ENCODE measurements at places on chromosomes 6 and 20.
A peak's percentile ranks its signal among the peaks of the same experiment; 100 is the strongest.

GRCh38 chr6:83183082-83183828 lies 9.8 kb downstream of the PGM3 start:
- peak; percentile 56 for DNase-seq

DNA sequence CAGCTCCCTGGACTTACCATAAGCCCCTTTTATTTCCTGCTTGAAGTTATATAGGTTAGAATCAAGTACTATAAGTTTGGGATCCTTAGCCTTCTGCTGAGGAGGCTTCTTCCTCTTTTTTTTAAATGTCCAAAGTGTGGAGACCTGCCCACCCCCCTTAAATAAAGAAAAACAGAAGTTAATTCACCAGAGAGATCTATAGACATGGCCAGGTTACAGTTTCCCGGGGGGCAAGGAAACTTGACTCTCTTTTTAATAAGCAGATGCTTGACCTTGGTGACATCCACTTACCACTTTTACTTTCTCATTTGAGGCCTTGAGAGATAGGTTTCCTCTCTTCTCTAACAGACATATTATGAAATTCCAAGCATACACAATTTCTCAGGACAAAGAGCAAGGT lies 88.3 kb downstream of the BMP2 start:
- no peak for DNase-seq

GRCh38 chr6:25405442-25405841 lies 126.3 kb downstream of the CARMIL1 start:
- no peak for DNase-seq

GRCh38 chr20:51979226-51979625 lies 176.9 kb upstream of the SALL4 start:
- DNase-seq: no peak

DNA sequence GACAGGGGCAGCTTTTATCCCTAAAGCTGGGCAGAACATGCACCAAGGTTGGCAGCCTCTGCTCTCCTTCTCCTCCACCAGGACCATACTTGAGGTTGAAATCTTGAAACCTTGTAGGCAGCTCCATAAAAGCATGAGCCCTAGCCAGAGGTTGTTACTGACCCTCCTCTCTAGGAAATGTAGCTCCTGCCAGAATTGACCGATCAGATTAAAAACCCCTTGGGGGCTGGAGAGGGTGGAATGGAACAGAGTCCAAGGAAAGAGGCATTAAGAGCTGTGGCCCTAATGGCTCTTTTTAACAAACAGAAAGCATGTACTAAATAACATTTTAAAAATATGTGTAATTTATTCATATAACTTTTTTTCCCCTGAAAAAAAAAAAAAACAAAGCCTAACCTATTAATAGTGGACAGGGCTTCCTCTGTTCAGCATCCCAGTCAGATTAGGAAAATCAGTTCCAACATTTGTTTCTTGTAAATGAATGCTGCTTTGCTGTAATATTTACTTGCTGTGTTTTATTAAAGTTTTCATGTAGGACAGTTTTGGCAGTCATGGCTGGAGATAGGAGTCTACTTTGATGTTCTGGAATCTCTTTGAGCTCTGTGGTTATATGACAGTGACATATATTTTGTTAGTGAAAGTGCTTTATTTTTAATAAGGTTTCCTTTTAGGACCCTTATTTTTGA lies 41.3 kb downstream of the MTHFD1L start:
- DNase-seq: no peak

GRCh38 chr6:41739041-41739440 lies 3.6 kb upstream of the TFEB start:
- DNase-seq: no peak

GRCh38 chr6:117008618-117009017 lies 131.6 kb downstream of the RFX6 start:
- no peak for DNase-seq

Data from fibroblast of skin of left biceps (primary cell).